ENCODE measurements at places on chromosomes 12 and 14.
A peak's percentile ranks its signal among the peaks of the same experiment; 100 is the strongest.

- peak; percentile 29 for DNase-seq
Measured at GRCh38 chr14:106844608-106845285, 1318.4 kb downstream of the TMEM121 start.

GRCh38 chr12:47604221-47604873 lies 101.5 kb downstream of the RPAP3 start:
- DNase-seq = no peak

- no peak for DNase-seq
Measured at GRCh38 chr14:103613517-103613916, 15.5 kb upstream of the KLC1 start.

DNA sequence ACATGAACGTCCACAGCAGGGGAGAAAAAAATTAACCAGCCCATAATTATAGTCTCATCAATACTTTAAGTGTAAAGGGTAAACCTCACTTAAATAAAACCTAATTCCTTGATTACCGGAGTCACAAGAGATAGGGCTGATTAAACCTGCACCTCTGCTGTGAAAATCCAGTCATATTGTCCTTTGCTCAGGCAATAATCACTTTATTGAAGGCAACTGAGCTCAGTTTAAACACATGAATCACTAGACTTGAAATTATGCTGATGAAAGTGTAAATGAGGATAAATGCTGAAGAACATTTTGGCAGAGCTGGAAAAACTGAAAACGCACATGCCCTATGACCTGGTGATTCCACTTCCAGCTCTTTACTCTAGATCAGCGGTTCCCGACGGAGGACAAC lies 6.7 kb upstream of the HRK start:
- no peak for DNase-seq

- peak; percentile 98 for DNase-seq
Measured at GRCh38 chr12:125081427-125081826, 16.2 kb downstream of the AACS start.

GRCh38 chr14:38207736-38208617 lies at the start of gene SSTR1:
SSTR1 (plus strand) TSS chr14:38207904; CDS start chr14:38209390, 1,486 bp downstream.
- DNase-seq = no peak

DNA sequence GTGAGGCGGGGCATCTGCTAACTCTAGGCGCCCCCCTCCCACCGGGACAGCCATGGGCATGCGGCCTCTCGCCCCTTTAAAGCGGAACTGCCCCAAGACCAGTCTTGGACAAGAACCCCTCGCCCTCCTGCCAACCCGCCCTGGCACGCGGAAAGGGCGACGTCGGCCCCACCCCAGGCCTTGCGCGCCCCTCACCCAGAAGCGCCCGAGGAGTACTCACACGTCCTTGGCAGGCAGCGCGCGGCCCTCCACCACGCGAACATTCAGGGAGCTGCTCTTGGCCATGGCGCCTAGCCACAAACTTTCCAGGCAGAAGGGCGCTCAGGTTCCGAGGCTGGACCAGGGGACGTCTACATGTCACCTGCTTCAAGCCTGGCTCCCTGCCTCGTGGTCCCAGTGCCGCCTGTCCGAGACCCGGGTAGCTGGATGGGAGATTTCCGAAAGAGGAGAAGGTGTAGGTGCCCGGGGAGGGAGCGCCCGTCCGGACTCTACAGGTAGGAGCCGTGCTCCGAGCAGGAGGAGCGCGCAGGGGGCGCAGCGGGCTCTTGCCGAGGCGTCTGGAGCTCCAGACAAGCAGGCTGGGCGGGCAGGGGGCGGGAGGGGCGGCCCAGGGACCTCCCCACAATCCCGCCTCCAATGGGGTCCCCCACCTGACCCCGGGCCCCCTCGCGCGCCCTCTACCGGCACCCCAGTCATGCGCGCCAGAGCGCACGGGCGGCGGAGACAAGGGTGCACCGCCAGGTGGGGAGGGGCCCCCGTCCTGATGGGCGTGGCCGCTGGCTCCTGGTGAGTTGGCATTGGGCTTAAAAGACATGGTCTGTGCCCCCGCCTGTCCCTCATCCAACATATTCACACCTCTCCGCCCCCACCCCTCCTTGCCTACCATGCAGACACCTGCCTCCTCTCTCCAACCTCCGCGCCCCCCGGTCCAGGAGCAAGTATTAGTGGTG lies at the start of gene RASAL1:
TSS of gene RASAL1 (minus strand) at position 584 of the 950 bp plus-strand sequence. CDS start at position 285, 299 bp downstream.
- DNase-seq = peak; percentile 67

- no peak for DNase-seq
Measured at GRCh38 chr14:54768501-54769129, 134.0 kb downstream of the GCH1 start.

- DNase-seq = no peak
Measured at GRCh38 chr12:120677765-120678473, 9.0 kb upstream of the MLEC start.

DNA sequence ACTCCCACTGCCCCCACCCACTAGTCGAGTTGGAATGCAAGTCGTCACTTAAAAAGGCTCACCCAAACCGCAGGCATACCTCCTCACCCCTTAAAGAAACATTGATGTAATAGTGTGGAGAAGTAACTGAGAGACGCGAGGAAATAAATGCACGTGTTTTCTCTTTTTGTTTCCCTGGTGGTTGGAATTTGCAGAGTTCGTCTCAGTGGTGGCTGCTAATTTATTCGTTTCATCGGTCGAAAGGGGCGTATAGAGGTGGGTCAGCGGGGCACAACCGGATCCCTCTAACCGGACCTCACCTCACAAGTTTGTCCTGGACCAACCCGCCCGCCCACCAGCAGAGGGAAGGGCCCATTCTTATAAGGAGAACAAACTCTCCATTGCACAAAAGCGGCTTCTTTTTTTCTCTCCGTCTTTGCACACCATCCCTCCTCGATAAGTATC lies 5.0 kb upstream of the NPAS3 start:
- no peak for DNase-seq

GRCh38 chr14:77961847-77962580 lies 162.1 kb downstream of the ADCK1 start:
- no peak for DNase-seq

DNA sequence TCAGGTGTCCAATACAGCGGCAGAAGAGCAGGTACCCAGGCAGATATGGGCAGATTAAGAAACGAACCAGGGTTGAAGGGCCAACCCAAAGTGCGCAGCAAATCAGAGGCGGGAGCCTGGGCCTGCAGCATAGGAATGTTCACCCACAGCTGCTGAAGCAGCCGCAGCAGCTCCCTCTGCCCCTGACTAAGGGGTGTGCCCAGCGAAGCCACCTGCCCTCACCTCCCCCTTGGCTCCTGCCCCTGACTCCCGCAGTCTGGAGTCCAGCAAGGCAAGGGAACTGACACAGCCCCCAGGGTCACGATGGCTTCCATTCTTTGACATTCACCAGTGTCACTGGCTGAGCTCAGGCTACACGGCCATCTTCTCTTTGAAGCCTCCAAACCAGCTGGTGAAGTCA lies 27.3 kb upstream of the ZFP36L1 start:
- DNase-seq = no peak

- DNase-seq = no peak
Measured at GRCh38 chr12:24840046-24840800, 108.7 kb downstream of the BCAT1 start.

DNA sequence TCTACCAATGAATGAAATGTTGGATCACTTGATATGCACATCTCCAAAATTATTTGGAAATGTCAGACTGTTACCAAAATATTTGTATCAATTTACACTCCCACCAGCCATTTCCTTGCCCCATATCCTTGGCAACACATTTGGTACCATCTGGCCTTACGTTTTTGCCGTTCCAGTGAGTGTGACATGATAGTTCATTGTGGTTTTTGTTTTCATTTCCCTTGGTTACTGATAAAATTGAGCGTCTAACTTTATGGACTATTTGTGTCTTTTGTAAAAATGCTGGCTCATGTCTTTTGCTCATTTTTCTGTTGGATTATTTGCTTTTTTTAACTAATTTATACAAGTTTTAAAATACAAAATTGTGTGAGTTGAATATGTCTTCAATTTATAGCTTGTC lies 11.0 kb downstream of the KLHDC1 start:
- no peak for DNase-seq

- no peak for DNase-seq
Measured at GRCh38 chr14:95759941-95760340, 46.0 kb upstream of the TCL1A start.

DNA sequence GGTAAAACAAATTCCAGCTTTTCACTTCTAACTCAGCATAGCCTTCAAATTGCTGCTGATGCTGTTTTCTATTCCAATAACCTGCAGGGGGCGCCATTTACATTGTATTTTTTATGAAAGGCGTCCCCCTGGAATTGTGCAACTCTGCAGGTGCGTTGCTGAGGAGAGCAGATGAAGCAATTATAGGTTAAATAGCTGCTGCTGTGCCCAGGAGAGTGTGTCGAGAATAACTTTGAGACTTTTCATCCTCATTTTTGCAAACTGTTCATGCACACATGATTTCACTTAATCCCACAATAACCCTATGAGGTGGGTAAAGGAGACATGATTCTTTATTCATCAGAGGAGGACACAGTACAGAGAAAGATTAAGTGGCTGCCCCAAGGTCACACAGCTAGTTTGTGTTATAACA lies 75.7 kb downstream of the MYRFL start:
- DNase-seq = peak; percentile 70

DNA sequence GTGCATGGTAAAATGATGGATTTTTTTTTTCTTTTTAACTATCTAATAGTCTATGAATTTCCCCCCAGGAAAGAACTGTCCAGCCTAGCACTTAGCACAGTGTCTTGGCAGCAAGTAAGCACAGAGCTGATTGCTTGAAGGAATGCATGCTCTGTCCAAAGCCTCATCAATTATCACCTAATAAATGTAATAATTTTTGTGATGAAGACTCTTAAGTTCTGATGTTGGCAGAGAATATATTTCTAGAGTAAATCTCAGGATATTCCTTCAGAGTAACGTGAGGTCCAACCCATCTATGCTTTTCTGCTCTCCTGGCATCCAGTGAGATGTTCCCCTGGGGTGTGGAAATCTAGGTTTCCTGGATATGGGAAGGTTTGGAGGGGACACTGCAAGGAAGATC lies 152.4 kb downstream of the TMX1 start:
- no peak for DNase-seq

GRCh38 chr12:59452746-59453145 lies 143.1 kb upstream of the SLC16A7 start:
- DNase-seq = no peak

- DNase-seq = no peak
Measured at GRCh38 chr14:43872222-43872621, 634.9 kb downstream of the FSCB start.

- no peak for DNase-seq
Measured at GRCh38 chr12:69240631-69240995, 1.2 kb downstream of the CPSF6 start.

- no peak for DNase-seq
Measured at GRCh38 chr14:60713513-60713912, 10.6 kb downstream of the SIX4 start.

DNA sequence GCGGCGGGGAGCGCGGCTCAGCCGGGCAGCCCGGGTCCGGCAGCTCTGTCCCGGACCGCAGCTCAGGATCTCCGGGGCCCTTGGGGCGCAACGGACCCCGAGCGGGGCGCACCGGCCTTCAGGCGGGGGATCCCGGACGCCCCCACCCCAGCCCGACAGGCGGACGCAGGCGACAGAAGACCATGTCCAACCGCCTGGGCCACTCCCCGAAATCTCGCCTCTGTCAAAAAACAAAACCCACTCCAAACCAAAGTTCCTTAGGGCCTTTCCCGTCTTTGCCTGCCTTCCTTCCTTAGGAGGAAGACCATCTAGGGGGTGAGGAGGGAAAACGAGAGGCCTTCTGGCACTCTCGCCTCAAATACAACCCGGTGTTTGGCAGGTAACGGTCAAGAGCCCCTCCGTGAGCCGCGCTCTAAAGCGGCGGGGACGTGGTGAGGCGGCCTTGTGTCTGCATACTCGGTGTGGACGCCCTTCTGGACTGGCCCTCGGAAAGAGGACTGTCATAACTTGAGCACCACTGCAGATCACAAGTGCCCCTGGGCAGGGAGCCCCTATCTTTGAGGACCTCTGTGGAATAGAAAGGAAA lies 604 bp downstream of the HCFC2 start:
- DNase-seq = no peak

- no peak for DNase-seq
Measured at GRCh38 chr12:108711489-108712164, 19.7 kb downstream of the CORO1C start.

DNA sequence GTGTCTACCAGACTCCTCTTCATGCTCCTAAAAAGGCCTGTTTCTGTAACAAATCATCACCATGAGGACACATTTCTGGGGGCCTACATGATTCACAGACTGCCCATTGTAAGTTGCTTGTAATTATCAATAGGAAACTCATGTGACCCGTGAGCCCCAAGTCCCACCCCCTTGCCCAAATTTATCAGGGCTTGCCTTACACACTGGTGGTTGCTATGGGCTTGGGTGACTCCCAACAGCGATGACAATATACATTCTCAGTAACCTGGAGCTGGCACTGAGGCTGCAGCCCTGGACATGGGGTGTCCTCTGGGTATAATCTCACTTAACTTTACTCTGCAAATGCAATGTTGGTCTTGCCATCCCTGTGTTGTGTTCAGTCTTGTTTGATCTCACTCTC lies 149.2 kb downstream of the NRXN3 start:
- DNase-seq = no peak

DNA sequence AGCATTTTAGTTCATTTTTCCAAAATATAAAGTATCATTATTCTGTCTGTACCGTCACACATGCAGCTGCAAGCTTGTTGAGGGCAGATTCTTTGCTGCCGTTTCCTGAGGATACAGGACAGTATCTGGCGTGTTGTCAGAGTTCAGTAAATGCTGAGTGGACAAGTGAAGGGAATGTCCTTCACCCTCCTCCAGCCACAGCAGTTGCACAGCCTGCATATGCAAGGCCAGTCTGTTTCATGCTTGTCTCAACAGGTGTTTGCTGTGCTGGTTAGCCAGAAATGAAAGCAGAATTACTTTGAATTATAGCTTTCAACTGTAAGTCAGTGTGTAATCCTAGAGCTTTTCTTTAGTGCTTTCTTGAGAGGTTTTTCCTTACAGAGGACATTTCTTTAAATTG lies 36.5 kb downstream of the TDP1 start:
- no peak for DNase-seq

DNA sequence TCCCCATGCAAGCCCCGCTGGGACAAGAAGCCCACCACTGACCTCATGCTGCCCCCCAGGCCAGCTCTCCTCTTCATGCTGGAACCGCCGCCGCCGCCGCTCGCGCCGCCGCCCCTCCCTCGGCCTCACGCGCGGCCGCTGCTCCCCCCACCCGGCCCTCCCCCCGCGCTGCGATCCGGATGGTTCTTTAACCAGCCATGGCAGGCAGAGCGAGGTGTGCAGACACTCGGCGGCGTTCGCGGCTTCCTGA lies at the start of gene DCAF5:
TSS of gene DCAF5 (minus strand) at position 218 of the 250 bp plus-strand sequence. CDS start at position 77, 141 bp downstream.
- DNase-seq = peak; percentile 27

- no peak for DNase-seq
Measured at GRCh38 chr14:77791225-77791600, 8.7 kb upstream of the ADCK1 start.

GRCh38 chr14:58752771-58753201 lies 115.0 kb downstream of the DACT1 start:
- DNase-seq = no peak

GRCh38 chr14:44626423-44626822 lies 119.3 kb upstream of the FSCB start:
- no peak for DNase-seq

GRCh38 chr14:57833323-57833722 lies 32.6 kb downstream of the SLC35F4 start:
- DNase-seq = no peak

Data from NCI-H2029 treated with DMSO at 0.1 percent for 48 hours (cell line).